ENCODE measurements at places on chromosomes 6 and 20.

- DNase-seq, result no peak
These were observed 188.0 kb upstream of the HDDC2 start for GRCh38 chr6:125489579-125490285.

GRCh38 chr6:105991561-105992314 lies 94.4 kb upstream of the PRDM1 start:
- DNase-seq, result no peak

DNA sequence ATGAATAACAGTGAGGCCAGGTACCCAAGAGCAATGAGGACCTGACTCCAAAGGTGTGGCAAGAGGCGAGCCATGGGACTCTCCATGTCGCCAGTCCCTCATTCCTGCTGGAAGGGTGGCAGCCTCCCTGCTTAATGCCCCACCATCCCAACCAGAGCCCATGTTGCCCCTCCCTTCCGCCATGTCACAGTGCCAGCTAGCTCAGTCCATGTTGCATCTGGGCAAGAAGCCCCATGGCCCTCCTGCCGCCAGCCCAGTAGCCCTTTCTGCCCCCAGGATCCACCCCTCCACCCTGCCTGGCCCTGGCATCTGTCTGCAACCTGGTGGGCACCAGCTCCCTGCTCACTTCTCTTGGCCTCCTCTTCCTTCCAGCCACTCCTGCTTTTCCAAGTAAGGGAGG lies 6.0 kb upstream of the CPNE5 start:
- no peak for DNase-seq

DNA sequence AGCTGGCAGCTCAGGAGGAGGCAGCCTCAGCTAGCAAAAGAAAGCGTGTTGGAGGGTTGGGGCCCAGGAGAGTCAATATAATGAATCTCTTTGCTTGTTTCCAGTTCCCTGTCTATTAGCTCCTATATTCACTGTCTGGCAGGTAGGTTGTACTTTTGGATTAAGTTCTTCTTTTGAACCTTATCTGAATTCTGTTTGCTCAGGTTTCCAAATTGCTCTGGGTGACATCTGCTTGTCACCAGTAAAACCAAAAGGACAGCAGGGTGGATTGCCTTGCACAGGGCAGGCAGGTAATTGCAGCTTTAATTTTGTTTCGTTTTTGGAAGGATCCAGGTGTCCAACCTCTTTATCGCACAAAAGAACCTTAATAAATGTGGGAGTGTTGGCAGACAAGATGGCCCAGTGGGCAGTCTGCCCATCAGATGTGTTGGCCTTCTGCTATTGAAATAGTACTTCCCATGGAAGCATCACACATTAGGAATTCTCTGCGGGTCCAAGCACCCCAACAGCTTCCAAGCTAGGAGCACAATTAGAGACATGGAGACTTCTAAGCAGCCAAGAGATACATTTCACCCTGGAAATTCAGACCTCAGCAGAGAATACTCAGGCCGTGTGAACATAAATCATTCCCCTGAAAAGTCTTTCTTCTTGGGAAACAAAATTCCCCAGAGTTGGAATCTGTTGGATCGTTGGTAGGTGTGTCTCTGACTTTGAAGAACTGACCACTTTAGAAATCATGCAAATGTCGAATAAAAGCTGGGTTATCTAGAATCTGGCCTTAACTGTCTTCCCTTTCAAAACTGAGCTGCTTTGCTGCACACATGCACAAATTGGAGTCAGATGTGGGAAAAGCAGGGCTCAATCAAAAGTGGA lies 286.9 kb upstream of the BMP2 start:
- no peak for DNase-seq

DNA sequence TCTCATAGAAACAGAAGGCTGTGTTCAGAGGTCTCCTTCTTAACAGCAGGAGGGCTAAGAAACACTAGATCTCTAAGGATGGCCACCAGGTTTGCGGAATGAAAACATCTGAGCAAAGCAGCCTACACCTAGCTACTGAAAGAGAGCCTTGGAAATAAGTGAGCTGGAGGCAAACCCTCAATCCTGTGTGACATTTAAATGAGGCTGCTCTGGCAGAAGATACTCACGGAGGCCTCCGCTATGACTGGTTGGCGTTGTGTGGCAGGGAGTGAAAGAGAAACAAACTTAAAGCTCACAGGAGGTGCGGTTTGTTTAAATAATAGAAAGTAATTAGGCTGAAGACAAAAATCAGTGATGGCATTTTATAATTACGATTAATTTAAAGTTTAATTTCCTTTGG lies 162.0 kb upstream of the RNF217 start:
- DNase-seq, result no peak

GRCh38 chr20:41476446-41476845 lies 109.8 kb upstream of the EMILIN3 start:
- no peak for DNase-seq

GRCh38 chr20:46784436-46785127 lies 75.1 kb downstream of the SLC2A10 start:
- no peak for DNase-seq

DNA sequence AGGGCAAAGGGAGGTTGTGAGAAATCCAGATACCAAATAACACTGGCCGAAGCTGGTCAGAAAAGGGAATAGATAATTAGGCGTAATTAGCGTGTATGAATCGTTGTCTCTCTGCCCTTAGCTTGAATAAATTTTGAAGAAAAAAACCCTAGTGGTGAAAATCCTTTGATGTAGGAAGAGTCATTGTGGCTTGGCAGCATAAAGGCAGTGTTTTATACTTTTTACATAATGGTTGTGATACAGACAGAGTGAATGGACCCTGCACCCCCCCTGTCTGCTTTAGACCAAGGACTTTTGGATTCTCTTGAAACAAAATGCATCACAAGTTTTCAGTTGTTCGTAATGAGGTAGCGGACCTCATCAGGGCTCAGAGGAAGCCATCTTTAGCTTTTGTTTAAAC lies 126.5 kb downstream of the AFG1L start:
- no peak for DNase-seq

DNA sequence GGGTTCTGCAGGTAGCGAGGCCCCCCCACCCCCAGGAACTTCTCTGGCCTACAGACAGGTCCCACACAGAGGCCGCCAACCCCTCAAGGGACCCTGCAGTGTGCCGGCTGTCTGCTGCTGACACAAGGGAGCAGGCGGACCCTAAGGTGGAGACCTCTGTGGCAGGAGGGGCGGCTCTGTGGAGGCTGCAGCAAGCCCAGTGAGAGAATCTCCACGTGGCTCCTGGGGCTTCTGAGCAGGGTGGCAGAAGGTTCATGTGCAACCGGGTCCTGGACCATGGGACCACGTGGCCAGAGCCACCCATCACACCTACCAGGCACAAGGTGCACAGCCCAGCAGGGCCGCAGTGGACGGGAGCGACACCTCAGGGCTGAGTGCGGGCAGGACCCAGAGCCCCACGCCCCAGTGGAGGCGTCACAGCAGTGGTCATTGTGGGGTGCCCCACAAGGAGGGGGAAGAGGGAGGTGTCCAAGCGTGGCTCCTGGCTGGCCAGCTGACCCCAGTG lies 4.3 kb downstream of the ARFRP1 start:
- no peak for DNase-seq

DNA sequence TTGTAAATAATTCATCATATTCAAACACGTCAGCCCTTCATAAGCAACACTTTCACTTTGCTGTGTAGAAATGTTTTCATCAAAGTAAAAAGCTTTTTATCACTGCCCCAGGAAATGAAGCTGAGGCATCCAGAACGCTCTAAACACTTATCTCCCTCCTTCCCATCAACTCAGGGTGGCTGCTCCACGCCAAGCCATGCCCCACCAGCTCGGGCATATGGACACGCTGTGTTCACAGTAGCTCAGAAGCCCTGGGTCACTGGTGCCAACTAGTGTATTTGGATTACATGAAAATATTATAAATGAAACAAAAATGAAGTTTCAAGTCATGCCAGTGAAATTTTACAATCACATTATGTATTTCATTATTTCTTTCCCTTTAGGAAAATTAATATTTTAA lies 10.3 kb downstream of the PDE10A start:
- no peak for DNase-seq

DNA sequence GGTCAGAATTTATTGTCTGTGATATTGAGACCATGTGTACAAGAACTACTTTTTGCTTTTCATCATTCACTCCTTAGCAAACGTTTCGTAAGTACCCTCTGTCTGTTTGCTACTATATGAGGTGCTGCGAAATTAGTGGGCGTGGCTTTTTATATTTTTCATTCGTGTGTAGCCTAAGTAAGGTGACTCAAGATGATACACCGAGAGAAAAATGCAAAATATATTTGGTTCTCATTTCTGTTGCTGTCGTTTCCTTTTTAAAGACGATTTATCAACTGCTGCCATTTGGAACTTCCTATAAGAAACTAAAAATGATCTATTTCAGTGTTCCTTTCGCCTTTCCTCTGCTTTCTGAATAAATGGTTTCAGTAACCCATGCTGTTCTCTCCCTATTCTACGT lies 61.2 kb downstream of the VAPB start:
- DNase-seq, result no peak

DNA sequence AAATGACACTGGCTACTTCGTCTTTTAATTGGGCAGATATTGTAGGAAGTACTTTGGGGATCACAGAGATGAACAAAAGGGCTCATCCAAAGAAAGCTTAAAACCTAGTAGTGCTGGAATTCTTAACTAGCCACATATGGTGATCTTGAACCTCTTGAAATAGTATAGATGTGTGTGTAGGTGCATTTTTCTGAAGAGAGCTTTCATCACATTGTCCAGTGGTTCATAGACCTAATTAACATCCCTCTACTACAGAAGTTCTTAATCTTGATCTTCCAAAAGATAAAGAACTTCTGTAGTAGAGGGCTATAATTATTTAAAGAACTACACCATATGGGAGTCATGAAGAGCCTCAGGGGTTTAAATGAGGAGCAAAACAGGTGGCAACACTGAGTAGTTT lies 2.3 kb upstream of the PRIM2 start:
- DNase-seq, result no peak

- no peak for DNase-seq
These were observed 24.9 kb downstream of the ZNF292 start for GRCh38 chr6:87180105-87180728.

- no peak for DNase-seq
These were observed 45.9 kb downstream of the PLAGL1 start for GRCh38 chr6:143961886-143962878.

- no peak for DNase-seq
These were observed 4.9 kb downstream of the SPINT4 start for GRCh38 chr20:45727044-45727443.

GRCh38 chr6:63923139-63923739 lies 287.6 kb downstream of the PHF3 start:
- no peak for DNase-seq

- no peak for DNase-seq
These were observed 32.5 kb downstream of the BFSP1 start for GRCh38 chr20:17498641-17499040.

GRCh38 chr6:159126590-159126989 lies 42.6 kb upstream of the FNDC1 start:
- no peak for DNase-seq

GRCh38 chr20:59810449-59811187 lies 122.8 kb downstream of the SYCP2 start:
- no peak for DNase-seq

- no peak for DNase-seq
These were observed 82.3 kb downstream of the DNAH8 start for GRCh38 chr6:38797391-38797790.

DNA sequence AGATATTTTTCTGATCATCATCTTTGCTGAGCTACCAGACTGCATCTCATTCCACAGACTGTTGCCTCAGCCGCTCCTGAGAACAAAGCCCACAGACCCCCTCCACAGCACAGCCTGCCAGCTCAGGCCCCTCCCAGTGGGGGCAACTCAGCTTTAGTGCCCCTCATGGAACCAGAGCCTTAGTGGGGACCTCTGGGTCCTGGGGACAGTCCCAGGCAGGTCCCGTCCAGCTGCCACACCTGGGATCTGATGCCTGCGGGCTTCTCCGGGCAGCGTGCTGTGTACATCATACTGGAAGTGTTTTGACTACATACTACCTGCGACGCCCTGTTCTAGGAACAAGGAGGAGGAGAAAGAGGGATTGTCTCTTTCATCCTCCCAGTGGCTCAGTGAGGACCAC lies 38.3 kb upstream of the QKI start:
- DNase-seq, result no peak

DNA sequence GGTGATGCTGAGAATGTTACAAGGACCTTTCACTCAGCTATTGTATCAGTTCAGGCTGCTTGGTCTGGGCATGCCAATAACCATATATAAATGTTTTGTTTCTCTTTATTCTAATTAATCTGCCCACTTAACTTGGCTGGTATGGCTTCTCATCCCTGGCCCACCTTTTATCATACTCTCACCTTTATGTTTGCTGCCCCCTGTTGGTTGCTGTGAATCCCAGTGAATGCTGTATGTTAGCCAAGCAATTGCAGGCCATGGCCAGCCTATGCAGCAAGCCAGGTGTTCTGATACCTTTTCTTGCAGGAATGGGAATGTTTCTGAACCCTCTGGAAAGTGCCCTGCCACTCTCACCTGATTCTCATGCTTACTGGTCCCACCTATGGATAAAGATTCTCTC lies 54.6 kb downstream of the PCSK2 start:
- no peak for DNase-seq

- DNase-seq, result no peak
These were observed 177.2 kb upstream of the RNF24 start for GRCh38 chr20:4192378-4193068.

- no peak for DNase-seq
These were observed 10.9 kb downstream of the ZNF217 start for GRCh38 chr20:53582574-53583351.

GRCh38 chr6:26366504-26366903 lies 1.5 kb downstream of the BTN3A2 start:
- DNase-seq, result no peak

DNA sequence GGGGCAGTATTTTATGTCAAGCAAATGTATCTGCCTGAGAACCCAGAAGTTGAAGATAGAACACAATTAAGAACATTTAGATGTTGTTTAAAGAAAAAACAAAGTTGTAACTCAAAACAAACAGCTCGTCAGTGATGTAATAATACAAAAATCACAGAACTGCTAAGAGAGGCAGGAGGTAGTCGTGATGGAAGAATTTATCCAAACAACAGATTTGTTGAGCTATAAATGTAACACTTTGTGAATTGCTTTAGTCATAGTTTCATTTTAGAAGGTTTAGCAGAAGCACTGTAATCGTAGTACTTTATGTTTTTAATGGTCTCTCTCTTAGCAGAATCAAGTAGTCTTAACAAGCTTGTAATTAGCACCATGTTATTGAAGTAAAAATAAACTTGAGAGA lies 73.6 kb downstream of the SCAF8 start:
- no peak for DNase-seq

DNA sequence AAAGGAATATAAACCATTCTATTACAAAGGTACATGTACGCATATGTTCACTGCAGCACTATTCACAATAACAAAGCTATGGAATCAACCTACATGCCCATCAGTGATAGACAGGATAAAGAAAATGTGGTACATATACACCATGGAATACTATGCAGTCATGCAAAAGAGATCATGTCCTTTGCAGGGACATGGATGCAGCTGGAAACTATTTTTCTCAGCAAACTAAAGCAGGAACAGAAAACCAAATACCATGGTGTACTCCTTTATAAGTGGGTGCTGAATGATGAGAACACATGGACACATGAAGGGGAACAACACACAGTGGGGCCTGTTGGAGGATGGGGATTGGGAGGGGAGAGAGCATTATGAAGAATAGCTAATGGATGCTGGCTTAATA lies 104.6 kb upstream of the CENPW start:
- no peak for DNase-seq

All from stimulated activated CD4-positive, alpha-beta T cell treated with anti-CD3 and anti-CD28 coated beads, Interleukin-1b, Interleukin-23, amount 100 ng/mL, for 24 hours (primary cell).